ENCODE measurements at places on chromosomes 5 and 9.

GRCh38 chr5:9409413-9409960, 136.4 kb downstream of the SEMA5A start:
- DNase-seq = no peak

- peak; percentile 67 for DNase-seq
Observed at GRCh38 chr5:56319526-56320181, 86.5 kb upstream of the ANKRD55 start.

- no peak for DNase-seq
Observed at GRCh38 chr5:147474140-147474539, 35.7 kb downstream of the DPYSL3 start.

- peak; percentile 10 for DNase-seq
Observed at GRCh38 chr9:115442054-115442453, 324.1 kb upstream of the TNC start.

- DNase-seq = no peak
Observed at GRCh38 chr5:18438126-18438525, 803.9 kb downstream of the TAF11L14 start.

DNA sequence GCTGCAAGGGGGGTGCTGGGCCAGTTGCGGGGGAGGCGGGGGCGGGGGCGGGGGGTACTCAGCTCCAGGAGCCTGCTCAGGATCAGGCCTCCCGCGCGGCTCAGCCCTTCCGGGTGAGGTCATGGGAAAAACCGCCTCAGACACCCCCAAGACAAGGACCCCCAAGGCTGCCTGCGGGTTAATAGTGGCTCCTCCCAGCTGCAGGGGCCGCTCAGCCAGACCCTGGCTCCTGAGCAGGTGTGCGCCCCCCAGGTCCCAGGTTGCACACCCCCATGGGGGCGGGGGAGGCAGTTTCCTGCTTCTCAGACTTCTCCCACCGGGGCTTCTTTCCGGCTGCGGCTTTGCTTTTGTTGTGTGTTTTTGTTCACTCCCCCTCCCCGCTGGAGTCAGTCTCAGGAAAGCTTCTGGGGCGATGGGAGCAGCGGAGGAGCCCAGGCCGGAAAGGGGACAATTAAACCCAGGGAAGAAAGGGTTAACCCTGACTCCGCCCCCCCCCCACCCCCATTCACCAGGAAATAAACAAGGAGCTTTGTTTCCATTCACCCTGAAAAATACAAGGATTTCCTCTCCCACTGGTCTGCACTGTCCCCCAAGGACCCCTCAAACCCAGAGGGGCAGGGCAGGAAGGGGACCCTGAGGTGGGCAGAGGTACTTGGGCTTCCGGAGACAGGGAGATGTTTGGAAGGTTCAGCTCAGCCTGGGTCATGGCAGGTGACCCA, 42.3 kb upstream of the NOTCH1 start:
- DNase-seq = no peak

DNA sequence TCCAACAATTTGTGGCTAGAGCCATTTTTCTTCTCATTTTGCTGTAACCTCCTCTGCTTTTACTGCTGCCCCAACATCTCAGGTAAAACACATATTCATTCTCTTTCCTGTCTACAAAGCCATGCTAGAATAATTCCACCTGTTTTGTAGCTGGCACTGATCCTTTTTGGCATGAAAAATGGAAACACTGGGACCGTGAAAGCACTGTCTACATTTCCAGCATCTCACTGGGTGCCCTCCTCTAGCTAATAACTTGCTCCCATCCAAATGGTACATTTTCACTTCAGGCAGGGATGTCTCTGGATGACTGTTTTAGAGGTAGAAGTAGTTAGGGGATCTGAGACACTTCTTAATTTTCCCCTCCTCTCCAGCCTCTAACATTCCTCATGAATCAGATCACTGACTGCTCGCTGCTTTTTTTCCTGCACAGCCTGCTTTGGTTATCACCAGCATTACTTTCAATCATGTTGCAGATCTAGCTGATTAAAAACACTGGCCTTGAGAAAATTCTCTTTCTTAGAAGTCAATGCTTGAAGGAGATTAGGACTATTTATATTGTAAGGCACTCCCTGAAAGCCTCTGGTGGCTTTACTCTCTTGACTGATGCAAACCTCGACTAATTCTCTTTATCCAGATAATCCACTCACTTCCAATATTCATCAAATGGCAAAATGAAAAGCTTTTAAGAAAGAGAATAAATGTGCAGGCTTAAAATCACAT, 1312.6 kb upstream of the DMAC1 start:
- no peak for DNase-seq

DNA sequence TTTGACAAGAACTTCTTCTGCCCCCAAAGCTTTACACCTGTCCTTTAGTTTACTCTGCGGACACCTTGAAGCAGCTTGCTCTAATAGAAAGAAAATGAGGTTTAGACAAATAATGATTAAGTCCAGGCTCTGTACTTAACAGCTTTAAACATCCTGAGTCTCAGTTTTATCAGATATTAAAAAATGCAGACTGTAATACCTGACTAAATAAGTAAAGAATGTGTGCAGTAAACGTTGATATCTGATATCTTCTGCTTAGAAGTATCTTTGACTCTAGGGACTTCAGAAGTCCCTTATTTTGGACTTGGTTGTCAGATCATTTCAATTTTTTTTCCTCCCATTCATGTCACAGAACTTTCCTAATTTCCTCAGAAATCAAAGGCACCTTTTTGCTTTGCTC, 1060.4 kb downstream of the CDH12 start:
- no peak for DNase-seq

GRCh38 chr9:76181020-76181641, 213.1 kb downstream of the RFK start:
- peak; percentile 30 for DNase-seq

DNA sequence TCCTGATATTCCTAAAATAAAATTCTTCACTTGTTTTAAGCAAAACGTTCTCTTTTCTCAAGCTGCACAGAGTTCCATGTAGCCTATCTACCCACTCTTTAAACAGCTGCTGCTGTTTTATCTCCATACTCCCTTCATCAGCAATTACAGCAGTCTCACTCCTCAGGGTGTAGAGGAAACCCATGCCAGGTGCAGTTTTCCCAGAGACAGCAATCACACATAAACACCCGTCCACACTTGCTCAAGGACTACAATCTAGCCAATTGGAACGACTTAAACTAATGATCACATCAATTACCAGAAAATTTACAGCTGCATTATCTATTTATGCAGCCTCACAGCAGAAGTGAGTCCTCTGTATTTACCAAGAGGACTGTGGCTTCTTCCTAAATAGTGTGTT, 141.7 kb downstream of the HTR1A start:
- no peak for DNase-seq

- DNase-seq = peak; percentile 97
Observed at GRCh38 chr5:56310711-56311204, 77.6 kb upstream of the ANKRD55 start.
